ENCODE measurements at places on chromosomes 5 and 9. TPM values are rescaled to one million over a fixed set of nuclear protein-coding genes. Genes with fewer than 3 reads are reported as not detected.

The C9orf43 gene
- 0.41 TPM for total RNA-seq

The DYNC2I2 gene
- 52.5 TPM for total RNA-seq

The C5orf52 gene
- total RNA-seq: not detected

The COL23A1 gene
- total RNA-seq: 0.18 TPM

The SLC34A1 gene
- total RNA-seq: 0.19 TPM

The PFN3 gene
- not detected for total RNA-seq

DNA sequence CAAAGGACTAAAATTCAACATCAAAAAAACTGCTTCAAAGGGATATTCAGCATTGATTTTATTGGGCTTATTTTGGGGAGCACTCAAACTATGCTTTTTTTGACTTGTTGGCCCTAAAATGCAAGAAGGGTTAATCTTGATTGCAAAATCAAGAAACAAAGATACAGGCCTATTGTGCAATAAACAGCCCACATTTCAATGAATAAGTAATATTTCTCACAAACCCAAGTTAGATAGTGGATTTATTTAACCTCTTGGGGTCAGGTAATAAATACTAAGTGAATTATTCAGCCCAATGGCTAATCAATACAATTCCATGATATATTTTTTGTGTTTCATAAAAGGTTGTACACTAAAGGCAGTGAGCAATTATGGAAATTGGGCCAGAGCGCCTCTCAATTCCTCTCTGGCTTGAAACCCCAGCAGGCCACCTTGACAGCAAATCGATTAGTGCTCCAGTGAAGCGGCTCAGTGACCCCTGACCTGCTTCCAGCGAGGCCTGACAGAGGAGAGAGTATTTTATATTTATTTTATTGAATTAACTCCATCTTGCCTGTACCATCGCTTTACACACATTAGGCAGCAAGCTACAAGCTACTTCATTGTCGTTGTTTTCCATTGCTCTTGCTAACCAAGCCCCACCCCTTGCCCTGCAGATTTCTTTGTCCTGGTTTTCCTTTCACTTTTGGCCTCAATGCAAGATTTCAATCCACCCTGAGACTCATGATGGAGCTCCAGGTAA is 65.5 kb downstream of the EBF1 start:
- DNase-seq: no peak

DNA sequence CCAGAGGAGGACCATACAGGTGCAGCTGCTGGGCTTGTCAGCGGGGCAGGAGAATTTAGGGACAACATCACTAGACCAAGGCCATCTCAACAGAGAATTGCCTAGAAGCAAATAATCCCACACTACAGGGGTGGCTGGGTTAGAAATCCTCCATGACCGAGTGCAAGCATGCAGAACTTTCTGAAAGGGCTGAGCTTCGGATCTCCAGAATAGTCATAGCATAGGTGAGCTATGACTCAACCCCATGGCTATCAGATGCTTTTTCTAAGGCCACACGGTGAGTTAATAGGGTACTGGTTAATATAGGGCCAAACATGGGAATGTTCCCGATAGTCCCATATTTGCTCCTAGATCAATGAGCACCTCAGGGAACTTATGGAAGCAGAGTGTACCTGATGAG is 4.2 kb downstream of the KCNIP1 start:
- DNase-seq: no peak

DNA sequence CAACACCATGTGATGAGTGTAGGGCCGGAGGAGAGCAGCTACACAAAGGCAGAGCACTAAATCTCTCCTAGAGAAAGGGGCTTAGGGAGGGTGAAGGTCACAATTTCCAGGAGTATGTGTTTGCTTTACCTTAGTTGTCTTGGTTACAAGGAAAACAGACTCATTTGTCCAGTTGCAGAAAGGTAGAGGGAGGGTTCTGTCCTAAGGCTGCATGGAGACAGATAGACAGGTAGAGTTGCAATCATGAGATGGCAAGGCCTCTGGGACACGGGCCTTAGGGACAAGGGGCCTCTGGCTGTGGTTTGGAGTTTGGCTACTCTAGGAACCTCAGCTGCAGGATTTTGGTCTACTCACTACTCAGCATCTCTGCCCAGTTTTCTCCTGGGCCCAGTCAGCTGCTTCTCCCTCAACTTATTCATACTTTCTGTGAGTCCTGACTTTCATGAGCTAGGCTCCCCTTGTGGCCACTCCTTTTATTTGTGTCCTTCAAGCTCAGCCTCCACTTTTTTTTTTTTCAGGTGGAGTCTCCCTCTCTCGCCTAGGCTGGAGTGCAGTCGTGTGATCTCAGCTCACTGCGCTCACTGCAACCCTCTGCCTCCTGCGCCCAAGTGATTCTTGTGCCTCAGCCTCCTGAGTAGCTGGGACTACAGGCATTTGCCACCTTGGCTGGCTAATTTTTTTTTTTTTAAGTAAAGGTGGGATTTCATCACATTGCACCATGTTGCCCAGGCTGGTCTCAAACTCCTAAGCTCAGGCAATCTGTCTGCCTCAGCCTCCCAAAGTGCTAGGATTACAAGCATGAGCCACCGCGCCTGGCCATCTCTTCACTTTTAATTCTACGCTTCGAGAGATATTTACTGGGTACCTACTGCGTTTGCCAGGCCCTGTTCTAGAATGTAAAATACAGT is 76.6 kb downstream of the PTPDC1 start:
- peak; percentile 22 for DNase-seq

DNA sequence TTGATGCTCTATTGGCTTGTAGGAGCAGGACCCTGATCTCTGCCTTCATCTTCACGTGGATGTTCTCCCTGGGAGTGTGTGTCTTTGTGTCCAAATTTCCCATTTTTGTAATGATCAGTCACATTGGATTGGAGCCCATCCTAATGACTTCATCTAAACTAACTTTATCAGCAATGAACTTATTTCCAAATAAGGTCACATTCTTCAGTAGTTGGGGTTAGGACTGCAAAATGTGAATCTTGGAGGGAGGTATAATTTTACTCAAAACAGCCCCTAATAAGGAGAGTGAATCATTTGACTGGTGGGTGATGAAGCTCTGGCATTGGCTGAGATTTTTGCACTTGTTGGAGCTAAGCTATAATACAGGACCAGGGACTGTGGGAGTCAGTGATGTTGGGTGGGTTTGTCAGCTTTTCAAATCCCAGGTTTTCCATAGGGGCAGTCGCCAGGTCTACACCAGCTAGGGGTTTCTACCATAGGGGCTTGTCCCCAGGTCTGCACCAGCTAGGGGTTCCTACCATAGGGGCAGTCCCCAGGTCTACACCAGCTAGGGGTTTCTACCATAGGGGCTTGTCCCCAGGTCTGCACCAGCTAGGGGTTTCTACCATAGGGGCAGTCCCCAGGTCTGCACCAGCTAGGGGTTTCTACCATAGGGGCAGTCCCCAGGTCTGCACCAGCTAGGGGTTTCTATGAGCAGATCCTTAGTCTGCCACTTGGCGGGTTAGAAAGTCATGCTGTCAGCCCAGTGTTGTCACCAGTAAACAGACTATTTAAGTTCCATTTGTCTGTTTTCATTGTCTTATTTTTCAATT is 382.6 kb upstream of the DAP start:
- DNase-seq: no peak

DNA sequence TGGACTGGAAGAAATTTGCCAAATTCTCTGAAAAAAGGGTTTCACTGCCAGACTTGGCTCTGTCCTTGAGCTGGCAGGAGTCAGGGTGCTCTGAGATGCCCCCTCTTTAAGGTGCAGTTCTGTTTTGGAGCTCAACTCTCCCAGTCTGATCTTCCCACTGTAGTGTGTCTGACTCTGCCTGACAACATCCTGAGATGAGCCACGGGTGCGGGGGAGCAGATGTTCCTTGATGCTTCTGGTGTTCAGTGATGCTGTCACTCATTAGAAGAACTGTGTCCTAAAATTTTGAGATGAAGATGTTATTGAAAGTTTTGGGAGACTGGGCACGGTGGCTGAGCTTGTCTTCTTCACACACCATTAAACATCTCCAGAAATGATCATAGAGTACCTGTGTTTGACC is 78.2 kb downstream of the BASP1 start:
- DNase-seq: no peak

DNA sequence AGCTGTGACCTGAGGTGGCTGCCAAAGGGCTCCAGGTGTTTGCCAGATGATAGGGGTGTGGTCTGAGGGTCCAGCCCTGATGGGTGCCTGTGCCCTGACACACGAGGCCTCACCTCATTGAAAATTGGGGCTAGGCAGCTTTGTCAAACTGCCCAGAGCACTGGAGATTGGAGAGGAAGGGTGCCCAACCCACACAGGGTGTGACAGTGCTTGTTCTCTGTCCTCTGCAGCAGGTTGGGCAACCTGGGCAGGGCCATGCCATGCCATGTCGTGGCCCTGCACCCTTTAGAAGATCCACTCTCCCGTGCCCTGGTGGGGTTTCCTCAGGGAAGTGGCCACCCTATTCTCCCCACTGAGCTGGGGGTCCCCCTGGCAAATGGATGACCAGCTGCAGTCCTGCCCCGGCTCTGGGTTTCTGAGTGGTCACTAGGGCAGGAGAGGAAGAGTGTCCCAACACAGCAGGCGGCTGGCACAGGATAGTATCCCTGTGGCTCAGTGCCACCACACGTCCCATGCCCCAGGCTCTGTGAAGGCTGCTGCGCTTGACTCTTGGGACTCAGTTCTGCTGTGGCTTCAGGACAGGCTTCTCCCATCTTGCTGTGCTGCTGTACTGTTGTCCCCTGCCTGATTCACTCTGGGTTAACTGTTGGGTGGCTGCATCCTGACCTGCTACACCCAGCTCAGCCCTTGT is 100.8 kb upstream of the PITX1 start:
- no peak for DNase-seq

GRCh38 chr9:78234810-78235209 is 1.1 kb upstream of the CEP78 start:
- no peak for DNase-seq

Measured in activated CD8-positive, alpha-beta memory T cell treated with anti-CD3 and anti-CD28 coated beads, Interleukin-2, amount 10 ng/mL, durations not matched to agents 7 days and 5 days (primary cell).